Neural progenitor cell (in vitro differentiated cells): ENCODE measurements at places on chromosomes 1 and 21. TPM values are rescaled to one million over a fixed set of nuclear protein-coding genes. Genes with fewer than 3 reads are reported as not detected.

TNFSF4 gene
- 1.2 and 2.1 TPM in 2 replicates for total RNA-seq

GRCh38 chr1:177977141-177977540 lies 7.3 kb upstream of the SEC16B start:
- H3K27ac ChIP-seq, result no peak overlapping the region
- H3K36me3 ChIP-seq, result no peaks in the 10 kb centered on the region
- no peak overlapping the region for H3K4me3 ChIP-seq
- no peaks in the 10 kb centered on the region for H3K4me1 ChIP-seq

GRCh38 chr1:223720971-223721591 lies 8.7 kb downstream of the CAPN2 start:
- no peaks in the 10 kb centered on the region for H3K27me3 ChIP-seq
- H3K4me1 ChIP-seq, result peaks cover 14% of the 10 kb centered on the region
- H3K36me3 ChIP-seq, result no peaks in the 10 kb centered on the region
- H3K27ac ChIP-seq, result no peak overlapping the region
- no peak for DNase-seq

- H3K4me1 ChIP-seq, result no peaks in the 10 kb centered on the region
- no peak overlapping the region for H3K27ac ChIP-seq
- no peak for DNase-seq
- no peaks in the 10 kb centered on the region for H3K36me3 ChIP-seq
Measured at GRCh38 chr1:113891631-113892220, 4.3 kb upstream of the BCL2L15 start.

DNA sequence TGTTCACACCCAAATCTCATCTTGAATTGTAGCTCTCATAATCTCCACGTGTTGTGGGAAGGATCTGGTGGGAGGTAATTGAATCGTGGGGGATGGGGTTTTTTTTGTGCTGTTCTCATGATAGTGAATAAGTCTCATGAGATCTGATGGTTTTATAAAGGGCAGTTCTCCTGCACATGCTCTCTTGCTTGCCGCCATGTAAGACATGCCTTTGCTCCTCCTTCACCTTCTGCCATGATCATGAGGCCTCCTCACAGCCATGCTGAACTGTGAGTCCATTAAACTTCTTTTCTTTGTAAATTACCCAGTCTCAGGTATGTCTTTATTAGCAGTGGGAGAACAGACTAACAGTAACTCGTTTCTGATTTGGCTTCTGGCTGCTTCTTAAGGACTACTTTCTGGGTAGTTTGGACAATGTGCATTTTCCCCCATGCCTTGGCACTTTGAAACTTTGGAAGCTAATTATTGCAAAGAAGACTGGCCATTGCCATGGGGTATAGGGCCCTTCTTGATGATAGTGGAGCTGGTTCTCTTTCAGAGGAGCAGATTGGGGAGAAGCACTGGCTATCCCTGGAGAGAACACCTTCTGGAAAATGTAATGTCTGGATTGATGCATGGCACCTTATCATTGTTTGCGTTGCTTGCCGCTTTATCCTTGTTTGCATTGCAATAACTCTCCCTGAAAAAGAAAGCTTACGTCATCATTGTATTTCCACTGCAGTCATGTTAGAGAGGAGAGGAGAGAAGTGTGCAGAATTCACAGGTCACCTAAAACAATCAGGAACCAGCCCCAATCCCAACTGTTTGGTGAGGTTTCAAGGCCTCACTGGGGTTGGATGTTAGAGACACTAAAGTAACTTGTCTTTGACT lies 5.9 kb downstream of the CNIH3 start:
- no peaks in the 10 kb centered on the region for H3K36me3 ChIP-seq
- no peak overlapping the region for H3K27ac ChIP-seq
- H3K4me1 ChIP-seq, result peaks cover 3% of the 10 kb centered on the region
- no peak overlapping the region for H3K4me3 ChIP-seq

- H3K36me3 ChIP-seq, result no peaks in the 10 kb centered on the region
- peaks cover 17% of the 10 kb centered on the region for H3K4me1 ChIP-seq
- H3K4me3 ChIP-seq, result no peak overlapping the region
- DNase-seq, result no peak
Measured at GRCh38 chr1:228851193-228851592, 115.9 kb downstream of the RHOU start.

GRCh38 chr1:27589841-27590426 lies 14.0 kb downstream of the AHDC1 start:
- no peak overlapping the region for H3K4me3 ChIP-seq
- DNase-seq, result no peak
- H3K36me3 ChIP-seq, result no peaks in the 10 kb centered on the region
- H3K27me3 ChIP-seq, result no peaks in the 10 kb centered on the region

- no peaks in the 10 kb centered on the region for H3K27me3 ChIP-seq
- peak; percentile 80 for DNase-seq
- no peaks in the 10 kb centered on the region for H3K36me3 ChIP-seq
- H3K4me1 ChIP-seq, result peaks cover 3% of the 10 kb centered on the region
- H3K4me3 ChIP-seq, result no peak overlapping the region
Measured at GRCh38 chr1:22665752-22666151, 12.7 kb downstream of the C1QB start.
